AG04449 (cell line): ENCODE measurements at places on chromosomes 7 and 10.

DNA sequence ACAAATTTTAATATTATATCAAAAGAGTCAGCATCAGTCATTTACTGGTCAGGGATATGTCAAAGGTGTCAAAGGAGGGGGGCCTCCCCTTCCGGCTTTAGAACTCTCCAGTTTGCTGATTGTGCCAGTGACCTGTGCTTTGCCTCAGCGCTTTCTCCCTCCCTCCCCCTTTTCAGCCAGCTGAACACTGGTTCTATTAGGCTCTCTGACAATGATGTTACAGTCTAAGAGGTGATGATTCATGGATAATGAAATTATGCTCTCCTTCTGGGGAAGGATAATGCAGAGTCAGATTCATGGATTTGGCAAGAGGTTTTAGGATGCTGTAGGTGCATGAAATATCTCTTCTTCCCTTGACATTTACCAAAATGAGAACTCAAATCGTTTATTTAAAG, 6.1 kb downstream of the LRRTM3 start:
- DNase-seq = no peak

DNA sequence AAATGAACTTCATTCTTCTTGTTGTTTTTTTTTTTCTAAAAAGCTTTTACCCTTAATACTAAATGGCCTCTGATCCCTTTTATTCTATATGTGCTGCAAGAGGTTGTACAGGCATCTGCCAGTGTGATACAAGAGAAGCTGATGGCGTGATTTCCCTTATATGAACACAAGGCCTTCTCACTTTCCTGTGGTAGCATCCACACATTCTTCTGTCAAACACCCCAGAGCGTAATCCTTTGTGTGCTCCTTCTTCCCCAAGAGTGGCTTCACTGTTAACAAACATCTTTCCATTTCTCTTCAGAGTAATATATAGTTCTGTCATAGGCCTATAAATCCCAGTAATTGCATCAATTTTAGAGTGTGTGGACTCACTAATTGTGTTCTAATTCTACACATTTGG, 86.3 kb upstream of the CAPZA2 start:
- no peak for DNase-seq

GRCh38 chr10:86726677-86726999, 29.8 kb upstream of the BMPR1A start:
- no peak for DNase-seq

DNA sequence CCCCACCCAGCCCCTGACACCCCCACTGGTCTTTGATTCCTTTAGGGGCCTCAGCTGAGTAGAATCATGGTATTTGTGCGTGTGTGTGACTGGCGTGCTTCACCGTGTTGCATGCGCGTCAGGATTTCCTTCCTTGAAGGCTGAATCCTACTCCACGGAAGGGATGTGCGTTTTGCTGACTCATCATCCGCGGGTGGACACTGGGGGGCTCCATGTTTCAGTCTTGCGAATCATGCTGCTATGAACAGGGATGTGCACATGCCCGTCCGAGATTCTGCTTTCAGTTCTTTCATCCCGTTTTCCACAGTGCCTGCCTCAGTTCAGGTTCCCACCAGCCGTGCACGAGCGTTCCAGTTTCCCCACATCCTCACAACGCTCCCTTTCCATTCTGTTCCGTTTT, 20.9 kb upstream of the JAKMIP3 start:
- no peak for DNase-seq

GRCh38 chr7:104362756-104363155, 34.4 kb downstream of the LHFPL3 start:
- DNase-seq = no peak

DNA sequence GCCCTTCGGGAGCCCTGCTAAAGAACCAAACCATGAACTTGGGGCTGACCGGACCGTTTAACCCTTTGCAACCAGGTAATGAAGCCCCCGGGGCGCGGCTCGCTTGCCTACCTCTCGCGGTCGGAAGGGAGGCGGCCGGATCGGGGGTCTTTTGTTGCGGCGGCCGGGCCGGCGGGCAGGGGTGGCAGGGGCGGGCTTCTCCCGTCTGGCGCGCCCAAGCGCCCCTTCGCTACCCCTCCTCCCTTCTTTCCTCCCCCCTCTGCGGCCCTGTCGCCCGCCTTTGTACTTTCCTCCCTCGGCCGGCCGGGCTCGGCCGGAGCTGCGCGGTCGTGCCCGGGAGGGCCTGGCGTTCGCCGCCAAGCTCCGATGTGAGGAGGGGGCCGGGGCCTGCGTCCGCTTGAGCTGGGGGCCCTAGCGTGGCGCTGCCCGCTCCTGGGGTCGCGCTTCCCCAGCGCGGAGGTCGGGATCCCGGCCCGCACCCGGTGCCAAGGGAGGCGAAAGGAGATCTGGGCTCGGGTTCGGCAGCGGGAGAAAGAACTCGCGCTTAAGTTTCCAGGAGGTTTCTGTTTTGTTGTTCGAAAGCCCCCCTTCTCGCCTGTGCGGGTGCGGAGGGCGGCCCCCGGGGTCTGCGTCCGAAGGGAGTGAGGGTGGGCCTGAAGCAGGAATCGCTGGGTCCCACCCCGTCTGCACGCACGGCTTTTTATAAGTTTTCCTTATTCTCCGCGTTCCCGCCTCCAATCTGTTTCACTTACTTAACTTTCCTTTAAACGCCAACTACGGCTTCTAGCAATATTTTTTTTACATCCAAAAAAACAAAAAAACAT, 436.8 kb upstream of the GALNT17 start:
- no peak for DNase-seq

- no peak for DNase-seq
Measured at GRCh38 chr7:1525409-1525808, 5.1 kb upstream of the MAFK start.

DNA sequence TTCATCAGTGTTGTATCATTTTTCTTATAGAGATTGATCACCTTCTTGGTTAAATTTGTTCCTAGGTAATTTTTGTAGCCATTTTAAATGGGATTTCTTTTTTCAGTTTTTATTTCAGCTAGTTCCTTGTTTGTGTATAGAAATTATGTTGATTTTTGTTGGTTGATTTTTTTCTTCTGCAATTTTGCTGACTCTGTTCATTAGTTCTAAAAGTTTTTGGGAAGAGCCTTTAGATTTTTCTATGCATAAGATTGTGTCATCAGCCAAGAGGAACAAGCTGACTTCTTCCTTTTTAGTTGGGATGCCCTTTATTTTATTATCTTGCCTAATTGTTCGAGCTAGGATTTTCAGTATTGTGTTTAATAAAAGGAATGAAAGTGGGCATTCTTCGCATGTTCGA, 222.2 kb upstream of the TEX47 start:
- no peak for DNase-seq

DNA sequence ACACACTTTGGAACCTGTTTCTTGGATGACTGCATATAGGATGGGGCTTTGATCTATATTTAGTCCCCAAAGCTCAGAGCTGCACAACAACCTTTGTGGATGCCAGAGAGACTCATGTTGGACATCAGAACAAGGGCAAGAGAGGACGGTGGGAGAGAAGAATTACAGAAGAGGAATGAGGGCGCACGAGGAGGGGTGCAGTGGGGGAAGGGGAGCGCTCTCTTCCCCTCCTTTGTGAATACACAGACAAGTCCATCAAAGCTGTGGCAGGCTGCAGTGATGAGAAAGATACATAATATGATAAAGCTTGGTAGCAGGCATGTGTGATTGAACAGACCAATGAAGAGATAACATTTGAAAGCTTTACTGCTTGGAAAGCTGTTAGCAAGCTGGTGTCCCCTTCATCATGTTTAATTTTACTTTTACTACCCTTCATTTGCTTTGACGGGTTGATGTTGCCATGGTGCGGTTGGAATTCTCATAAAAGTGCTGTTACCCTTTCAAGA, 857.8 kb downstream of the KCNMA1 start:
- DNase-seq = no peak

DNA sequence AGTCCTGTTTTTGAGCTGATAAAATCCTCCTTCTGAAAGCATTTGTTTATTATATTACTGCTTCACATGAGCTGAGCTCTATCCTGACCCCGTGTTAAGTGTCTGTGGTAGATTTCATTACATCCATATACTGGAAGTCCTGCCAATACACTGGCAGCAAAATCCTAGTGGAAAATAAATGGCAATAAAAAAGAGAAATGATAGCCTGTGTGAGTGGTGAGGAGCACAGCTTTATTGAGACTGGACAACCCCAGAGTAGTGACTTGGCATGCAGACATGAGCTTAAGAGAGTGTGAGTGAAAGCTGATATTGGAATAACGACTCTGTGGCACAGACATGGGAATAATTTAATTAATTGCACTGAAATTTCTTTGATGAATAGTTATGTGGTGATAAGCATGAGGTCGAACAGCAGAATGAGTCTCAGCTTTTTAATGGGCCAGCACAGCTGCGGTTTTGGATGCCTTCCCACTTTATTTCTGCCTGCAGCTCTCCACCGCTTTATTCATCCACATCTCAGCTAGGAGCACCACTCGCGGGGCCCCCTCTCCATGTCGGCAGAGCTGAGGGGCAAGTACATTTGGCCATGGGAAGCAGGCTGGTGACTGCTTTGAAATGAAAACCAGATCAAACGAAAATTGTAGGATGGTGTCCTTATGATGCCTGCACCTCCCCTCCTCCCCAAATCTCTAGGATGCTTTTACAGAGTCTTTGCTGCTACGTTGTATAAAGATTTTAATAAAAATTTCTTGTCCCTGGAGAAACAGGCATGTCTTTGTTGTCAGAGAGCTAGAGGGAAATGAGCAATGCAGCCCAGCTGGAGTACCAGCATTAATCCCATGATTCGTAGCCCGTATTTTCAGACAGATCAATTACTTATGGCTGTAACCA, 494.3 kb downstream of the AUTS2 start:
- DNase-seq = peak; percentile 78

DNA sequence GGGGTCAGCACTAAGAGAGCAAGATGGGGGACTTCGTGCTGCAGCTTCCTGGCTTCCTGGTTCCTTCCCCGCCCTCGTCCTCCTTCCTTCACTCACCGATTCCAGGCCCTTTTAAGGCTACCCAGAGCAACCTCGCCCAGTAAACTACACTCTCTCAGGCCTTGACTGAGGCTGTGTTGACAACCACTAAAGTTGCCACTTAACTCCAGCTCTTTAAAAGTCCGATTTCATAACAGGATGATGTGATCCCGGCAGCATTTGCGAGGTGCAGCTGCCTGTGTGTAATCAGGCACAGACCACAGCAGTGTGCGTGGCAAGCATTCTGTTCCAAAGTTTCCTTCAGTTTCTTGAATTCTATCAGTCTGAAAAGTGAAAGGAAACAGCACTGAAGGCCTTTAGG, 110.6 kb downstream of the RAB11FIP2 start:
- DNase-seq = peak; percentile 44

DNA sequence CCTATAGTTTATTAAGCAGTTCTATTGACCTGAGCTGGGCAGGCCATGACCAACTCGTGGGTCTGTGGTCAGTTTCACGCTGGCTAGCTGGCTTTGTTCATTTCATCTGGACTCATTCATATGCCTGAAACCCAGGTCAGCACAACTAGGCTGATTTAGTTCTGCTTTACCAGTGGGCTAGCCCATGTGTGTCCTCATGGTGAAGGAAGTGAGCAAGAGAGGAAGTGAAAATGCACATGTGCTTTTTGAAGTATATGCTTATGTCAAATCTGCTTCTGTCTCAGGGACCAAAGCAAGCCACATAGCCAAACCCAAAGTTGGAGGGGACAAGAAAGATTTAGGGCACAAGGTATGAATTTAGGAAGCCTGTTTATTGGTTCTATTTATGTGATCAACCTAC, 154.5 kb downstream of the RNF133 start:
- no peak for DNase-seq

DNA sequence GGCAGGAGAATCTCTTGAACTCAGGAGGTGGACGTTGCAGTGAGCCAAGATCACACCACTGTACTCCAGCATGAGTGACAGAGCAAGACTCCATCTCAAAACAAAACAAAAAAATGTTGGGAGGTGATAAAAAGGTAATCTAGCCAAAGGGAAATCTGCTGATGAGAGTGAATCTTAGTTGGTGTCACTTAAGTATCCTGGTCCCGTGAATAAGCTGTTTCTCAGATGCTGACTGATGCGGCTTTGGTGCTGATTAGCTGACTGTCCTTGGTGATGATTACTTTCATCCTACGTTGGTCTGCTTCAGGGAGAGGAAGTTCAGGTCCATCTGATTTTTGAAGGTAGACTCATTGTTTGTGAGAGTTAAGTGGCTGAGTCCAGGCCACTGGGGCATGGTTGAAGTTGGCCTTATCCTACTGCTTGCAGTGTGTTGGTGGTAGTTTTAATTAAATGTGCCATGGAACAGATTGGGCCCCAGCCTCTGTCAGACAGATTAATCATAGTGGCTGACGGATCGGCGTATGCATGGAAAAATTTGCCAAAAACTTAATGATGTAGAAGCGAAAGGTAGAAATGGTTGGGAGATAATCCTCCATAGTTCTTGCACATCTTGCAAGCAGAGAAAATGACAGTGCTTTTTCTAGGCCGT, 17.4 kb upstream of the TMEM236 start:
- DNase-seq = no peak

DNA sequence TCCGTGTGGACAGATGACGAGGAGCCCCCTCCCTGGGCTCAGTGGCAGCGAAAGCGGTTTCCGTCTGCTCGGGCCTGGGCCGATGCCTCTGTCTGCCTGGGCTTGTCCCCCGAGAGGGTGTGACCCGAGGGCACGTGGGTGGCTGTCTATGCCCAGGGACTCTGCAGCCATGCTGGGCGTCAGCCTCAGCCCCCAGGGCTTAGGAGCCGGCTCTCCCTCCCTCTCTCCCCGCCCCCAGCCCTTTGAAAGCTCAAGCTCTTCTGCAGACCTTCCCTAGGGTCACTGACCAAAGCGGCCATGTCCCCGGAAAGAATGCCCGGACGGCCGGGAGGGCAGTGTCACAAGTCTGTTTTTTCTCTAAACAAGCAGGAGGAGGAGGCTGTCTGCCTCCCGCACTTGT, 7.1 kb downstream of the MICALL2 start:
- DNase-seq = no peak

- no peak for DNase-seq
Measured at GRCh38 chr10:83274088-83274487, 865.2 kb upstream of the GHITM start.

DNA sequence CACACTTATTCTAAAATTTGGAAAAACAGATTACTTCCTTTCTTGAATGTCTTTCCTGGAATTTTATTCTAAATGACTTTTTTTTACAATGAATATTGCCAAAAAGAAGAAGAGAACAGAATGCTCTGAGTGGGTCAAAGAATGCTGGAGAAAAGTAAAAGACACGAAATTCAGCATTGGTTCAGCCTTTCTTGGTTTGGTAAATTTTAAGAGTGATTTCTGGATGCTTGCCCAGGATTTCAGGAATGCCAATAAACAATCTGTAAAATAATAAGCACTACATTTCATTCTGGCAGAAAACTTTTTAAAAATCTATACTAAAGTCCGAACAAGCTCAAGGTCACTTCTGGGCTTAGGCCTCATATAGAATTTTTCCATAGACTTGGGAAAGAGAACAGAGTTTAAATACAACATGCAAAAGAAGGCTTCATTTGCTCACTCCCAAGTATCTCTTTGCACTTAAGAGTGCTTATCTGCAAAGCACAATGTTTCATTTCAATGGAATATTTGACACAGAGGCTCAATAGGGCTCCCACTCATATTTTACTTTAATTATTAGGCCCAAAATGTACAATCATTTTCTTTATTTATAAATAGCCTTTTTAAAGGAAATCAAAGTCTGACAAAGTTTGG, 359.5 kb upstream of the ANKRD30A start:
- no peak for DNase-seq

- DNase-seq = peak; percentile 9
Measured at GRCh38 chr10:70418229-70418628, 14.3 kb downstream of the EIF4EBP2 start.
